ENCODE measurements at places on chromosomes 5 and 9. TPM values are rescaled to one million over a fixed set of nuclear protein-coding genes. Genes with fewer than 3 reads are reported as not detected.

The ZNF454 gene
- not detected for polyA plus RNA-seq

The LRRC26 gene
- polyA plus RNA-seq, result not detected

The PCDHGA7 gene
- not detected for polyA plus RNA-seq

The TMEM8B gene
- polyA plus RNA-seq, result 1.3 TPM

The RFESD gene
- 4.1 TPM for polyA plus RNA-seq

The FBP2 gene
- not detected for polyA plus RNA-seq

The MCC gene
- 0.40 TPM for polyA plus RNA-seq
